ENCODE measurements at places on chromosomes 6 and 20. TPM values are rescaled to one million over a fixed set of nuclear protein-coding genes. Genes with fewer than 3 reads are reported as not detected.

Gene HLA-DOA
- total RNA-seq, result 2.5 TPM

Gene TBXT
- 0.85 TPM for total RNA-seq

GRCh38 chr20:19975436-19975799 is 41.7 kb upstream of the NAA20 start:
- no peaks in the 10 kb centered on the region for H3K27me3 ChIP-seq
- H3K27ac ChIP-seq, result peak overlapping the region; percentile 51
- H3K4me3 ChIP-seq, result no peak overlapping the region
- H3K36me3 ChIP-seq, result peaks cover 34% of the 10 kb centered on the region
- DNase-seq, result no peak

DNA sequence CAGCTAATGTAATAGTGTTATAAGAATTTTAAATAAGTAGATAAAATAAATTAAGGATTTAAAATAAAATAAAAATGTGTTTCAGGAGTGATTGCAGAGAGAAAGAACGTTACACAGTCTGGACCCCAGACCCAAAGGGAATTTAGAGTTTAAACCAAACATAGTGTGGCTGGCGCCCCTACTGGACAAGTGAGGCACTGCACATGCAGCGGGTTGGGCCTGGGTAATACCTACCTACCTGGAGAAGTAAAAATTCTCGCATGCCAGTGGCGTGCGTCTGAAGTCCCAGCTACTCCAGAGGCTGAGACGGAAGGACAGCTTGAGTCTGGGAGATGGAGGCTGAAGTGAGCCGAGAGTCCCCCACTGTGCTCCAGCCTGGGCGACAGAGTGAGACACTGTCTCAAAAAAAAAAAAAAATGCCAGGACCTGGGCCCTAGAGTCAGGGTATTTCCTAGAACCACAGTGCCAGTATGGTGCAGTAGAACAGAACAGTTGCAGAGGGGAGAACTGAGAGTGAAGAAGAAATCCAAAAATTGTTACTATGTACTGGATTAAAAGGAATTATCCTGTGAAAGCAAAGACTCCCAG is 71.4 kb upstream of the TCF21 start:
- H3K4me3 ChIP-seq, result no peak overlapping the region
- no peak for DNase-seq
- H3K27me3 ChIP-seq, result peaks cover 3% of the 10 kb centered on the region
- H3K4me1 ChIP-seq, result no peaks in the 10 kb centered on the region
- H3K27ac ChIP-seq, result no peak overlapping the region

GRCh38 chr20:32155017-32155981 is 45.8 kb downstream of the TM9SF4 start:
- H3K4me3 ChIP-seq, result no peak overlapping the region
- H3K4me1 ChIP-seq, result peaks cover 9% of the 10 kb centered on the region
- peak overlapping the region; percentile 40 for H3K27ac ChIP-seq
- H3K36me3 ChIP-seq, result peaks cover 52% of the 10 kb centered on the region

DNA sequence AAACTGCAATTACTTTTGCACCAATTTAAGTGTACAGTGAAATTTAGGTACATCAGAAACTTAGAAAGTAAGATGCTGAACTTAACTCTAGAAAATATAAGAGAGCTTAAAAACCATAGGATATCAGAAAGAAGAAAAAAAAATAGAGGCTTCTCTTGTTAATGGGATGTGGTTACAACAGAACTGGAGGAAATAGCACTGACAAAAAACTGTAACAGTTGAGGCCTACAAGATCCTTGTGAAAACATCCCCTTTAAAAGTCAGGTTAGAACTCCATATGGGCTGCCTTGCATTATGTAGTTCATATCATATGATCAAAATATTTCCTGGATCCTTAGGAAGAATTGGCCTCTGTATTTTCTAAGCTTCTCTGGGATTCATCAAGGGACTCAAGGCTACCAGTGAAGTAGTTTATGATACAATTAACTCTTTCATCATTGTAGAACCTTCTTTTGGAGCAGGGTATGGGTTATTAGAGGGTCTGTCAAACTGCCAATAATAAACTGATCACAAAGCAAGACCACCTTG is 24.8 kb downstream of the MTCL3 start:
- H3K36me3 ChIP-seq, result no peaks in the 10 kb centered on the region
- no peak overlapping the region for H3K27ac ChIP-seq
- no peaks in the 10 kb centered on the region for H3K4me1 ChIP-seq
- DNase-seq, result no peak
- no peaks in the 10 kb centered on the region for H3K27me3 ChIP-seq

DNA sequence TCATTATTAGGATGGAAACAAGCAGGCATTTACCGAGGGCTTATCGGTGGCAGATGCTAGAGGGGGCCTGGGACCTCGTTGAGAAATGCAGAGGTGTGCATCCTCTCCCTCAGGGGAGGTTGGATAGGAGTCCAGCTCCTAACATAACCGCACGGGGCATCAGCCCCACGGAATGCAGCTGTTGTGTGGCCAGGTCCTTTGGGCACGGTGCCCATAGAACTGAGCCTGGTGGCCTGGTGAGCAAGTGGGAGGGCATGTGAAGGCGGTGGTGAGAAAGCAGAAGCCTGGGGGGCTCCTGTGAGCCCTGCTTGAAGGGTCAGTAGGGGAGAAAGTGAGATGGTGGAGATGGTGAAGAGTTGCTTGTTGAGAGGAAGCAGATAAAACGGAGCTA is 143.7 kb downstream of the CDH26 start:
- peaks cover 12% of the 10 kb centered on the region for H3K4me1 ChIP-seq
- no peak overlapping the region for H3K4me3 ChIP-seq
- H3K36me3 ChIP-seq, result no peaks in the 10 kb centered on the region
- peaks cover 2% of the 10 kb centered on the region for H3K27me3 ChIP-seq

GRCh38 chr6:7468382-7469081 is 72.9 kb upstream of the DSP start:
- H3K36me3 ChIP-seq, result no peaks in the 10 kb centered on the region
- no peak for DNase-seq

DNA sequence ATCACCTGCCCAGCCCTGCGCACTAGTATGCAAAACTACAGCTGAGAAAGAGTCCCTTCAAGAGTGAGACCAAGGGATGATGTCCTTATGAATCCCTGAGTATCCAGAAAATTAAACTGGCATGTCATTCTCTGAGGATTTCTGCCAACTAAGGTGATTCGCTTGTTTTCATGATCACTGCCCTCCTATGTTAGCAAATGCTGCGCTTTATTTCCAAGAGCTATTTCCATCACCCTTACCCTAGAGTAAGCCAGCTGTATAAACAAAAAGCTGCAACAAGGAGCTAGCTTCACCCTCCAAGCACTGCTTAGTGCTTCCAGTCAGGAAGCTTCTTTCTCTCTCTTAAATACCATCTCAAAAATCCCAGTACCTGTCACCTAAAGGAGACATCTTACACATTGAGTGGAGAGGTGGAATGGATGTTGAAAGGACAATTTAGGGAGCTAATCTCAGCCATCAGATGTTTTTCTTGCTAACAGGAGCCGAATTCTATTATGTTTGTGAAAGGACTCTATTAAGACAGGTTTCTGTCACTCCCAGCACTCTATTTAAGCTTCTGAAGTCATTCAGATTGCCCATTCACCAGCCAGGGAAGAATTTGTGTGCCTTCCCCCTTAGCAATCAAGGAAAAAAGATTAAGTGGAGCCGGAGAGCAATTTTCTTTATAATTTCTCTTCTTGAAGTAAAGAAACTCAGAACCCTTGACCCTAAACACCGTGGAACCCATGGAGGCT is 322.2 kb downstream of the NRN1 start:
- H3K4me3 ChIP-seq, result no peak overlapping the region
- H3K4me1 ChIP-seq, result peaks cover 12% of the 10 kb centered on the region
- H3K27ac ChIP-seq, result no peak overlapping the region
- H3K36me3 ChIP-seq, result no peaks in the 10 kb centered on the region
- no peaks in the 10 kb centered on the region for H3K27me3 ChIP-seq

Gene RFX6
- total RNA-seq, result 23.9 TPM

DNA sequence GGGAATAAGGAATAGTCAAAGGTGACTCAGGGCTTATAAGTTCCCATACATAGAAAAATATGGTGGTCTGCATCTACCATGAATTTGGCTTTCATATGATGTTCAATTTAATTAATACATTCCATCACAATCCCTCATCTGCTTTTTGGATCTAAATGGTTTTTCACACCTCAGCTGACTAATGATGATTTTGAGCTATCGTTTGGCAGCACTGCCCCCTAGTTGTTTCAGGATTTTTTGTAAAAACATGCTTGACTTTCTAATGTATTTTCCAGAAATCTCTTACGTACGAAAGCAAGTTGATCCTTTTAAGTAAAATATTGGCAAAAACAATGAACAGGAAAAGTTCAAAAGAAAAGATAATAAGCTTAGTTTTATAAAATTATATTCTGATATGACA is 408.6 kb upstream of the ADGRB3 start:
- H3K27ac ChIP-seq, result no peak overlapping the region
- H3K27me3 ChIP-seq, result no peaks in the 10 kb centered on the region
- no peaks in the 10 kb centered on the region for H3K4me1 ChIP-seq
- no peak for DNase-seq

Gene BFSP1
- total RNA-seq, result 1.9 TPM

DNA sequence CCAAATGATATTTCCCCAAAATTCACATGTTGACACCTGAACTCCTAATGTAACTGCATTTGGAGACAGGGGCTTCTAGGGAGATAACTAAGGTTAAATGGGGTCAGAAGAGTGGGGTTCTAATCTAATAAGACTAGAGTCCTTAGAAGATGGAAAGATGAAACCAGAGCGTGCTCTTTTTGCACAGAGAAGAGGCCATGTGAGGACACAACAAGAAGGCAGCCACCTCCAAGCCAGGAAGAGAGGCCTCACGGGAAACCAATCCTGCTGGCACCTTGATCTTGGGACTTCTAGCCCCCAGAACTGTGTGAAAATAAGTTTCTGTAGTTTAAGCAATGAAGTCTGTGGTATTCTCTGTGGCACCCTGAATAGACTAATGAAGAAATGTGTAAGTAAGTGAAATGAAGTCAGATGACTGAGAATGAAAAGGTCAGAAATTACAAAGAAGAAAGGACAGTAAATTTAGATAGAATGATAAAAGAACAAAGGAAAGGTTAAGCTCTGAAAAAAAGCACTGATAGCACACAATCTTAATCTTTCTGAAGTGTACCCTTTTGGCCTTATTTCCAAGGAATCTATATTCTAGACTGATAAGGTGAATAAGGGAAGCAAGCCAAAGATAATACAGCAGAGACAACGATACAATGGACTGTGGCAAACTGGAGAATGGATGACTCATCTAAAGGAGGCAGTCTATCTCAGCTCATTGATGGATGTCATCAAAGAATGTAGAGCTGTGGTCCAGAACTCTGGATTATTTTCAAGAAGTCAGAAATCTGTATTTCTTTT is 110.4 kb downstream of the MYB start:
- no peak for DNase-seq

DNA sequence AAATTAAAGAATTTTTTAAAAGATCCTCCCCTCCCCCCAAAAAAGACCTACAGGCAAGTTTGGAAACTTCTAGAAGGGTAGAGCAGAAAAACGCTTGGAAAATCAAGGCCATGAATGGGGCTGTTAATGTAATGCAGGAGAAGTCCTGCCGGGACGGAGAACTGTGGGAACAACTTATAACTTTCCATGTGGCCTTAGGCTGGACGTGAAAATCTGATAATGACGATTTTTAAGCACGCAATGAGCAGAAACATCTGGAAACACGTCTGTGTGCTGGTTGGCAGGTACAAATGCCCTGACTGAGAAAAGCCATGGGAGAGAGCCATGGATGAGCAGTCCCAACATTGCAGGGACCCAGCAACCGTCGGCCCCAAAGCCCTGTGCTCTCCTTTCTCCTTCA is 198.7 kb upstream of the RREB1 start:
- peaks cover 30% of the 10 kb centered on the region for H3K4me1 ChIP-seq
- no peak for DNase-seq
- H3K27me3 ChIP-seq, result peaks cover 8% of the 10 kb centered on the region
- no peaks in the 10 kb centered on the region for H3K36me3 ChIP-seq
- no peak overlapping the region for H3K4me3 ChIP-seq
- no peak overlapping the region for H3K27ac ChIP-seq

GRCh38 chr6:5337573-5337972 is 76.3 kb downstream of the FARS2 start:
- DNase-seq, result no peak
- H3K27me3 ChIP-seq, result no peaks in the 10 kb centered on the region
- no peak overlapping the region for H3K27ac ChIP-seq
- H3K4me1 ChIP-seq, result no peaks in the 10 kb centered on the region
- no peaks in the 10 kb centered on the region for H3K36me3 ChIP-seq

Gene ZC3H12D
- total RNA-seq, result 0.58 TPM

DNA sequence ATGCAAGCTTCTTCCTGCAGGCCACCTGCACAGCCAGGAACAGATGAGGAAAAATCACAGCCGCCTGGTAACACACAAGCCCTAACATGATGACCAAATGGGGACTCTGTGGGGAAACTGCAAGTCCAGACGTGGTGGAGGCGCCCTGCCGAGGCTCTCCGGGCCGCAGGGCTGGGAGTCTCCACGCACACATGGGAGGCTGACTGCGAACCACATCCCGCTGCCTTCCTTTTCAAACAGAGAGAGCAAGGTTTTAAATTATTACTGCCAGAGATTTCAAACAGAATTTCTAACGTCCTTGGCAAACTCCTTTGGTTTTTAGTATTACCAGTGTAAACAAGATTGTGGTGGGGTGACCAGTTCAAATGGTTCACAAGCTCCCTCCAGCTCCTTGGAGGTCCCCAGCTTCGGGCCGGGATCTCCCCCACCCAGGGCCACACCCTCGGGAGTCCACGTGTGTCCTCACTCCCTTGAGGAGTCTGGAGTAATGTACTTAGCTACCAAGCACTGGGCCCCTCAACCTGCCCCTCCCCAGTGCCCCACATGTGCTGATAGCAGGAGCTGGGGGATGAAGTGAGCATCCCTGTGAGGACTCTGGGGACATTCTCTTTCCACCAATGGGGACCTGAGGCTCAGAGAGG is 252.7 kb downstream of the TAF4 start:
- no peak overlapping the region for H3K27ac ChIP-seq
- peaks cover 6% of the 10 kb centered on the region for H3K4me1 ChIP-seq
- no peak overlapping the region for H3K4me3 ChIP-seq
- peaks cover 5% of the 10 kb centered on the region for H3K27me3 ChIP-seq
- no peak for DNase-seq
- no peaks in the 10 kb centered on the region for H3K36me3 ChIP-seq

GRCh38 chr6:168427184-168427583 is 13.8 kb upstream of the SMOC2 start:
- H3K27ac ChIP-seq, result no peak overlapping the region
- peaks cover 17% of the 10 kb centered on the region for H3K27me3 ChIP-seq
- H3K4me1 ChIP-seq, result no peaks in the 10 kb centered on the region
- no peaks in the 10 kb centered on the region for H3K36me3 ChIP-seq
- DNase-seq, result no peak
- H3K4me3 ChIP-seq, result no peak overlapping the region

DNA sequence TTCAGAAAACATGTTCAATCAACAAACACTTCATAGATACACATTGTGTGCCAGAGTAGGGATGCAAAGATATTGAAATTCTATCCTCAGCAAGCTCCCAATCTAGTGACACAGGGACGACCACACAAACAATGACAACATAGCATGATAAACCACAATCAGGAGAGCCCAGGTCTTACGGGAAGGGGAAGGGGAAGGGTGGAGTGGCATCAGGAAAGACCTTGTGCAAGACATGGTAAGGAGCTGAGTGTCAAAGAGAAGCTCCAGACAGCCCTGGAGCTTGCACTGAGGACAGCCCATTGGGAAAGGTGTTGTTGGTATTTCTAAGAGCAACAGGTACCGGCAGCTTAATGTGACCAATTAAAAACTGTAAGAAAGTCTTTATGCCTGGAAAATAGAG is 103.6 kb downstream of the PDE7B start:
- no peaks in the 10 kb centered on the region for H3K4me1 ChIP-seq
- H3K36me3 ChIP-seq, result no peaks in the 10 kb centered on the region
- H3K27me3 ChIP-seq, result no peaks in the 10 kb centered on the region
- H3K27ac ChIP-seq, result no peak overlapping the region

Gene LEMD2
- total RNA-seq, result 58.2 TPM

- H3K36me3 ChIP-seq, result peaks cover 4% of the 10 kb centered on the region
- peaks cover 23% of the 10 kb centered on the region for H3K27me3 ChIP-seq
- peaks cover 6% of the 10 kb centered on the region for H3K4me1 ChIP-seq
- H3K4me3 ChIP-seq, result no peak overlapping the region
- no peak for DNase-seq
These were observed 32.1 kb downstream of the LAMA4 start for GRCh38 chr6:112221981-112222852.
